ENCODE measurements at places on chromosomes 3 and 15.

DNA sequence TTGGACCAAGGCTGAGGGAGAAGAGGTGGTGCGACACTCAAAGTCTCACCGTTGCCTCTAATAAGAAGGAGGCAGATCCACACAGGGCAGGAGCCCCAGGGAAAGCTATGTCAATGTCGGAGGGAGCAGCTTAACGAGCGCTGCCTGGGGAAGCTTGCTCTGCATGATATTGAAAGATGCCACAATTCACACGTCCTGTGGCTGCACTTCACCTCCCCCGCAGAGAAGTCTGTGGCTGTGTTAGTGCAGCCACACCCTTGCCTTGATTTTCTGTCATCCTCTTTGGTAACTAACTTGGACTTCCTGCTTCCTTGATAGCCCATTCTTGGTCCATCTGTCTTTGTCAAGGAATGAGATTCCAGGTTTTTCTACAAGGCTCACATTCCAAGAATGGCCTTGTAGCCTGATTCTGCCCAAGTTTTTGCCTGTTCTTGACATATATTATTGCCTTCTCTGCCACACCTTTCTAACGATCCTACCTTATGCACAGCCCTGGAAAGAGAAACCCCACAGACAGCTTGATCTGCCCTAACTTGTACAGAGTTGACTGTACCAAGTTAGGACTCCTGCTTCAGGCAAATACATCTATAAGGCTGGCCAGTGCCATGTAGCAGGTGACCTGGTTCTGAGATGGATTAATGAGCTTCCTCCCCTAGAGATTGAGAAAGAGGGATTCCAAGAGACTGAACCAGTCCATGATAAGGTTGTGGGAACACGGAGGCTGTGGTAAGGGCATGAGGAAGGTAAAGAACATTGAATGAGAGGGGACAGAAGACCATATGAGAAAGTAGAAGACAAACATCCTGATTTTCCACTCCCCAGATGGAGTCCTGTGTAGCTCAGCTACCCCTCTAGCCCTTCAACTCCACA is 153.0 kb upstream of the WNT5A start:
- no peak for DNase-seq

DNA sequence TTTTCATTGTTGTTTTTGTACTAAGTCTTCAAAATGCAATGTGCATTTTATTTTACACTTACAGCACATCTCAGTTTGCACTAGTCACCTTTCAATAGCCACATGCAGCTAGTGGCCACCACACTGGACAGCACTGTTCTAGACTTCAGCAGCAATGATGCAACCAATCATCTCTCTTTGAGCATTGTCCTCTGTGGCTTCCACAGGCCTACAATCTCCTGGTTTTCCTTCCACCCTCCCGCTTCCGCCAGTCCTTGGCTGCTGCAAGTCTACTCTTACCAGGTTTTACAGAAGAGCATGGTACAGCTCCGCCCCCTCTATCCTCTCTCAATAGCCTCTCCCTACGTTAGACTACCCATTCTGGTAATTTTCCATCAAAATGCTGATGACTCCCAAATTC is 25.1 kb upstream of the FSIP1 start:
- DNase-seq: no peak

DNA sequence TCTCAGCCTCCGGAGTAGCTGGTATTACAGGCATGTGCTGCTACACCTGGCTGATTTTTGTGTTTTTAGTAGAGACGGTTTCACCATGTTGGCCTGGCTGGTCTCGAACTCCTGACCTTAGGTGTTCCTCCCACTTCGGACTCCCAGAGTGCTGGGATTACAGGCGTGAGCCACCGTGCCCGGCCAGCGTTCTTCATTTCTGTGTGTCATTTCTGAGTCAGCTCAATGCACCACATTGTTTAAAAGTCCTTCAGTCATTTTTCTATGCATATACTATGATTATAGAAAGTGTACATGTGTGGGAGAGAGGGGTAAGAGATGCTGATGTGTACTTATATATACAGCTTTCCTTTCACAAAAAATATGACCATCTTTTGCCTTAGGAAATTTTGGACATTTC is 2.1 kb downstream of the QTRT2 start:
- DNase-seq: no peak

- no peak for DNase-seq
Measured at GRCh38 chr3:34567266-34567665, 768.8 kb downstream of the PDCD6IP start.

GRCh38 chr15:42364529-42364928 is 5.2 kb downstream of the CAPN3 start:
- DNase-seq: no peak

DNA sequence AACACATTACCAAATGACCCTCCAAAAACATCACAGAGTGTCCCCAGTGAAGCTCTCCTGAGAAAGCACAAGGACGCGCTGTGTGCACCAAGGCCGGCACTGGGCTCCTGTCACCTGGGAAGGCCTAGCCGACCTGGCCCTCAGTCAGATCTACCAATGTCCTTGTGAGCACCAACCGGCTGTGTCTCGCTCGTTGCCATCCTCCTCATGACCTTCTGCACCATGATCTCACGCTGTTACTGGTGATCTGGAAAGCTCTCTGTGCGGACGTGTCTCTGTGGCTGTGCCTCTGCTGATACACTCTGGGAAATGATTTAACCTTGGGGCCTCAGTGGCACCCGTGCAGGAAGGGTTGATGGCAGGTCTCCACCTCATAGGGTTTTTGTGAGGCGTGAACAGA is 24.2 kb downstream of the ZXDC start:
- no peak for DNase-seq

DNA sequence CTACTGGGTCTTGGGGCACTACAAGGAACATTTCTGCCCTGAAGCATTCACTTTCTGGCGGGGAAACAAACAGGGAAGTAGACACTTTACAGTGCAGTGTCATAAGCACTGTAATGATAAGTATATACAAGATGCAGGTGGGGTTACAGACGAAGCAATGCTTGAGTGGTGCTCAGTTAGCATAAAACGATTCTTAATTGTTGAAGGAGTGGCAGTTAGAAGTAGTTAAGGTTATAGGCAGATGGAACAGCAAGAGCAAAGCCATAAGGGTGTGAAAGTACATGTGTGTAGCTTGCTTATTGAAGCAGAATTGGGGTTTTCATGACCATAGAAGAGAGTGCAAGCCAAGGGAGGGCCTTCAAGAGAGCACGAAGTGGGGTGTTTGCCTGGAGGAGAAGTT is 46.2 kb downstream of the SLC25A26 start:
- DNase-seq: no peak

GRCh38 chr3:187318819-187319616 is 27.5 kb upstream of the MASP1 start:
- peak; percentile 24 for DNase-seq

- DNase-seq: no peak
Measured at GRCh38 chr3:193240436-193240849, 579 bp upstream of the PLAAT1 start.

GRCh38 chr3:16508243-16508578 is 5.3 kb downstream of the RFTN1 start:
- no peak for DNase-seq

- DNase-seq: no peak
Measured at GRCh38 chr15:69908590-69909420, 188.9 kb downstream of the TLE3 start.

Measured in activated naive CD4-positive, alpha-beta T cell (primary cell).